ENCODE measurements at places on chromosomes 16 and 17.

DNA sequence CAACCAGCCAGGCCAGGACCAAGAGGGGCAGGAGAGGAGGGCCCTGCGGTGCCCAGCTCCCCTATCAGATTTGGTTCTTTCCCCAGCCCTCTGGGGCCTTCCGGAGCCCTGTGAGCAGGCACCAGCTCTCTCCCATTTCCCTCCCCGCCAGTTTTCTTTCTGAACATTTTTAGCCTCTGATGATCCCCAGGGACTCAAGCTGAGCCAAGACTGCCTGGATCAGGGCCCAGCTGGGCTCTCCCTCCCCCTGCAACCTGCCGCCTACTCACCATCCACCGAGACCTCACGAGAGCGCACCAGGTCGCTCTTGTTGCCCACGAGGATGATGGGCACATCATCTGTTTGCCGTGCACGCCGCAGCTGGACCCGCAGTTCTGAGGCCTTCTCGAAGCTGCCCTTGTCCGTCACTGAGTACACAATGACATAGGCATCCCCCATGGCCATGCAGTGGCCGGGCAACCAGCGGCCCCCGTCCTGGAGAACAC lies 2.0 kb downstream of the RRAD start:
- no peak for DNase-seq

DNA sequence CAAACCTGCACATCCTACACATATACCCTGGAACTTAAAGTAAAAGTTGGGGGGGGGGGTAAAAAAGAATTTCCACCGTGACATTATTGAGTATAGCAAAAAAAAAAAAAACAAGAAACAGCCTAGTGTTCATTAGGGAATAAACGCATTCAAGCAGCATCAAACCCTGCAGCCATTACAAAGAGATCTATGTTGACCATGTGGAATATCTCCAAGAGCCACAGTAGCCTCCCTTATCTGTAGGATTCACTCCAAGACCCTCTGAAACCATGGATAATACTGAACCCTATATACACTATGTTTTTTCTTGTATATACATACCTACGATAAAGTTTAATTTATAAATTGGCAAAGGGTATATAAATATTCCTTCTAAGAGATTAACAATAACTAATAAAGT lies 5.6 kb upstream of the BIRC5 start:
- no peak for DNase-seq

GRCh38 chr17:75774991-75775668 lies 9.5 kb upstream of the UNK start:
- DNase-seq: no peak

DNA sequence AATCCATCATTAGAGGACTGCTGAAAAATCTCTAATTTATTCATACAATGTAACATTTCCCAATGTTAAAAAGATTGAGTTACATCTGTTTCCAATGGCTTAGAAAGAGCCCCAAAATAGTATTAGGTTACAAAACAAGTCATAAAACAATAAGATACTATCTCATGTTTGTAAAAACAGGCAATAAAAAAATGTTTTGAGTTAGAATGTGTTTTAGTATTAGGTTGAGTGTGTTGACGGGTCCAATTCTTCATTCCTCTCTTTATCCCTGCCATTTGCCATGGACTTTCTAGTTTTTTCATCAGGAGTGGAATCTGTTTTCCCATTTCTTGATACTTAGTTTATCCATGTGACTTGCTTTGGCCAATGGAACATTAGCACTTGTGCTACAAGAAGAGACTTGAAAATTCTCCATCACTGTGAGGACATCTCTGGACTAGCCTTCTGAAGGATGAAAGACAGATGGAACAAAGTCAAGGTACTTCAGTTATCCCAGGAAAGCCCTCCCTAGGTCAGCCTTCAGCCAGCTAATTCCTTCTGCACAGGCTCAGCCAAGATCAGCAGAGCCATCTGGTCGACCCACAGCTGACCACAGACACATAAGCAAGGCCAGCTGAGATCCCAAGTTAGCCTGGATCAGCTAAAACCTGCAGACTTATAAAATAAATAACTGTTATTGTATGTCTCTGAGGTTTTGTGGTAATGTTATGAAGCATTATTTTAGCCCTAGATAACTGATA lies 83.3 kb downstream of the HS3ST3A1 start:
- DNase-seq: no peak

Measured in lower lobe of right lung (tissue), 2 donors.